ENCODE measurements at places on chromosomes 12 and 14.

DNA sequence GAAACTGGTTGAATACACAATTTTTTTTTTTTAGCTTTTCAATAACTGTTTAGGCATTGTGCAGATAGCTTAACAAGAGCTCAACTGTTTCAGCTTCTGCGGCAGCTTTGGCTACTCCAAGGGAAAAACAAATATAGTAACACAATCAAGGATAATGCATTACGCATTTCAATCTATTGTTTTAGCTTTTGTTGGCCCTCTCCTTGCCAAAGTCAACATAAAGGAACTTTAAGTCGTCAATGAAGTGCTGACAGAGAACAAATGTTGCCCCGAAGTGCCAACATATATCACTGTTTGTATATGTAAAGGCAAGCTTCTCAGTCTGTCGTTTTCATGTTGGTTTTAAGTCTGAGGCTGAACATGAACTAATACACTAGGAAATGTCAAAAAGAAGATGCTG, 1087.4 kb upstream of the FLRT2 start:
- DNase-seq, result peak; percentile 91

- no peak for DNase-seq
These were observed 57.6 kb downstream of the LMNTD1 start for GRCh38 chr12:25495331-25496097.

- DNase-seq, result no peak
These were observed 64.0 kb downstream of the MON2 start for GRCh38 chr12:62530596-62530995.

DNA sequence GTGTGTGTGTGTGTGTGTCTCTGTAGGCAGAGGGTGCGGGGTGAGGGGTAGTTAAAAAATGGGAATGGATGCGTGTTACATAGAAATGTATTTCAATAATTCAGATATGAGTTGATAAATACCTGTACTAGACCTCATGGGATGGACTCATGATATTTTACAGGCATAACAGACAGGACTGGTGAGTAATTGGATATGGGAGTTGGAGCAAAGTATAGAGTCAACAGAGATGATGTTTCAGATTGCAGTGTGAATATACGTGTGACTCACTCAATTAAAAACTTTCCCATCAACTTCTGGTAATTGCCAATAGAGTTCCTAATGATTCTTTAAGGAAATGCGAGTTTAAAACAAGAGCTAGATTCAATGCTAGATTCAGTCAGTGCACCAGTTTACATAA, 711.9 kb downstream of the C12orf50 start:
- DNase-seq, result peak; percentile 55

GRCh38 chr12:107336695-107337094, 243.3 kb upstream of the CRY1 start:
- DNase-seq, result no peak

GRCh38 chr12:6887460-6887859, 14.4 kb upstream of the SPSB2 start:
- DNase-seq, result no peak

- DNase-seq, result peak; percentile 47
These were observed 355.0 kb downstream of the ETNK1 start for GRCh38 chr12:22979854-22980469.

DNA sequence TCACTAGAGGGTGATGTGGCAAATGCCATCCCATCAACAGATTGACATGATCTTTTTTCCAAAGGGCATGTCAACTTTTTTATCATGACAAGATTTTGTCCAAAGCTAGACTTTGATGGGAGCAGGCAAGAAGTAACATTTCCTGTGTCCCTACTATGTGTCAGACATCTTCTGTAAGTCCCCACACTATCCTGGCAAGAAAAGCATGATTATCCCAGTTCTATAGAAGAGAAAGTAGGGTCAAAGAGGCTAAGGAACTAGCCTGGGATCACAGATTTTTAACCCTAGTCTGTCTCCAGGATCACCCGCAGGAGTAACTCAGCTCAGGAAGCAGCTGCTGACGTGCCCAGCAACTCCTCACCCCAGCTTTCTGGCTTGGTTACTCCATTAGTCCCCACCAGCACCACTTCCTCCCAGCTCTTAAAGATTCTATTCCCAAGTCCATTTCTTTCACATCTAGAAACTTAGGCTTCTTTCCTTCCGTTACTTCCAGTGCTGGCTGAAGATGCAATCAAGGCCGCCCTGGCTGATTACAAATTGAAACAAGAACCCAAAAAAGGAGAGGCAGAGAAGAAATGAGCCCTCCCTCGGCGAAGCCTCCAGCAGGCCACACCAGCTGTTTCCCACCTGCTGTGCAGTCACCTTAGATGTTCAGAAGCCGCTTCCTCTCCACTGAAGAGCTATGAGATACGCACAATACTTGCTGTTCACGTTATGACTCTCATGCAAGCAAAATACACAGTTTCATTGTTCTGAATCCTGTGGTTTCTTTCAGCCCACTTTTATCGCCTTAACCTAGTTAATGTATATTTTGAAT, 6.2 kb downstream of the ISCU start:
- no peak for DNase-seq

GRCh38 chr12:69497308-69498026, 27.3 kb downstream of the FRS2 start:
- no peak for DNase-seq

DNA sequence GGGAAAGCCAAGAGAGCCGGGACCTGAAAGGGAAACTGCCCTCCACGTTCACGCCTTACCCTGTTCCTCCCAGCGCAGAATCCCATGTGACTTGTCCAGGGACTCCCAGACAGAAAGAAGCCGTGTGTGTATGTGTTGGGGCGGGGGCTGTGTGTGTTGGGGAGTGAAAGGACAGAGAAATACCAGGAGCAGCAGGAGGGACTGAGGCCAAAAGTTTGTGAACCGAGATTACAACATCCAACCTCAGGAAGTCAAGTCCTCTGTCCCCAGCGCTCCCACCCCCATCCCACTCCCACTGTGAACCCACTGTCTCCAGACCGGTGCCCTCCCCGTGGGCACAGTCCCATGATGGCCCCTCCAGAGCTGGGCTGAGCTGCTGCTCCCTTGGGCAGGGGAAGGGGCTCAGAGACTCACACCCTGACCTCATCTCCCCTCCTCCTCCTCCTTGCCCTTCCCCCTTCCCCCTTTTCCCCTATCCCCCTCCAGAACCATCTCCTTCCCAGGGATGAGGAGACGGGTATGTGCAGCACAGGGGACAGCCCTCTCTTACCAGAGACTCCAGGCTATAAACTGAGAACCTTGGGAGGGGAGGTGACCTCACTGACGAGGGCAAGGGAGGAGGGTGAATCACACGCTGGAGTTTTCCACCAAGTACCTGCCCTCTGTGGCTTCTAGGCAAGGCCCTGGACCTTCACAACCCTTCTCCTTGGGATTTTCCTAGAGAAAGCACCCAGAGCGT, at the start of gene SLC6A12:
TSS of gene SLC6A12 (minus strand) at position 155 of the 739 bp plus-strand sequence. CDS start 4,171 bp downstream, outside the sequence.
- DNase-seq, result no peak

DNA sequence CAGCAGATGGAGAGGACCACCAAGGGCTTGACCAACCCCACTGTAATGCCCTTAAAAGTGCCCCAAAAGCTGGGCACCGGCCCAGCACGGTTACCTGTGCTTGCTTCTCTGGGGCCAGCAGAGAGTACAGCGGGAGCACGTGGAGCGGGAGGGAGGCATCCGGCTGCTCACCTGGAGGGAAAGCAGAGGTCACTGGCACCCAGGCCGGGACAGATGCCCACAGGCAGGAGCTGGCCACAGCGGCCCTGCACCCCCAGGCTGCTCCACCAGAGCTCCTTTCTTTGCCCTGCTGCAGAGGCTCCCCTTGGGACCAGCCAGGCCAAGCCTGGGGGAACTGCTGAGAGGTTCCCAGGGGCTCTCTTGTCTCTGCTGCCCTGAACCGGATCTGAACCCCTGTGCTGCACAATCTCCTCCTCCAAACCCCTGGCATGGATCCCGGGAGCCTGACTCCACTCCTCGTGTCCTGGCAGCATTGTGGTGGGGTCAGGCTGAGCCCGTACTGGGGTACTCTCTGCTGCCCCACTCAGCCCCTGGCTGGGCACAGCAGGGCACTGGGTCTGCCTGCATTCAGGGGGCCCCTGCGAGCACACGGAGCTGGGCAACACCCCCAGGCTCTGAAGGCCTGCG, 24.0 kb downstream of the DHX37 start:
- no peak for DNase-seq

GRCh38 chr14:64612021-64612380, 62.2 kb downstream of the PPP1R36 start:
- peak; percentile 33 for DNase-seq

- no peak for DNase-seq
These were observed 235.2 kb downstream of the BCL11B start for GRCh38 chr14:99036611-99037293.

GRCh38 chr12:40688085-40688725, 4.0 kb upstream of the CNTN1 start:
- DNase-seq, result no peak

DNA sequence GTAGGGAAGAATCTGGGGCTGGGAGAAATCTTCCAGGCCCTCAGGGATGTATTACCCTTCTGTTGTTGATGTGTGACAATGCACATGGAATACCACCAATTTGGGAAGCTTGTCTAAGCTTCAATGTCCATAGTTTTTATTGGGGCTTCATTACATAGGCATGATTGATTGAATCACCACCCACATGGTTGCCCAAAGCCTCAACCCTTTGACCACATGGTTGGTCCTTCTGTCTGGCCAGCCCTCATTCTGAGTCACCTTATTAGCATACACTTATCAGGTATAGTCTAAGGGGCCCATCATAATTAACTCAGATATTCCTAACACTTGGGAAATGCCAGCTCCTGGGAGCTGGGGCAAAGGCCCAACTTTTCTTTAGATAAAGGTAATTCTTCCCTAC, 93.3 kb downstream of the AKAP6 start:
- DNase-seq, result no peak

- no peak for DNase-seq
These were observed 75.8 kb downstream of the PELI2 start for GRCh38 chr14:56194042-56194441.

- no peak for DNase-seq
These were observed 3.7 kb downstream of the GPR132 start for GRCh38 chr14:105061428-105062047.

GRCh38 chr14:32027255-32027939, 49.7 kb upstream of the ARHGAP5 start:
- DNase-seq, result no peak

DNA sequence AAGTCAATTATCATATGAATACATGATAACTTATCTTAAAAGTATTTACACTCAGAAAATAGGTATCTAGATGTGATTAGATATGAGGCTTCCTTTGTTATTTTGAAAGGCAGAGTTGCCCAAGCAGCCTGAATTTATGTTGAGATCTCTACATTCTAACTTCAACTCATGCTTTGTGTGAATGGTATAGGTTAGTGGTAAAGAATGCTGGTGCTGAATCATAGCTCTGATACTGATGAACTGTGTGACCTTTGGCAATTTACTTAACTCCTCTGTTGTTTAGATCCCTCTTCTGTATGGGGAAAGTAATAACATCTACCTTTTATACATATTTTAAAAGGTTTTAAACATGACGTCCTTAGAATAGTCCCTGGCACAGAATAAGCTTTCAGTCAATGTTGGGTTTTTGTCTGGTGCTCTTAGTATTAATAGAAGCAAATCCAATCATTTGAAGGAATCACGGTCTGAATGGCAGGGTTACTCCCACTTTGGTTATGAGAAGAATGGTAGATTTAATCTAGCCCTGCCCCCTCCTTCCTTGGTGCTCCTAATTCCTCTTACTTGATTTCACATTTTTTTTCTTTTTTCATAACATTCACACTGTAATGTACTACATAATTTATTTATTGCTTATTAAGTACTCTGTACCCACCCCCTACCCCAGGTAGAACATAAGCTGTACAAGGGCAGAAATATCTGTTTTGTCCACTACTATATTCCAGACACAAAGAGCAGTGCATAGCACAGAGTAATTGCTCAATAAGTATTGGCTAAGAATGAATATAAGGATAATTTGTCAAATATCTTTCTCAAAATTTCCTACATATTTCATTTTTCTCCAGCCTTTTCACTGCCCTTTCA, 203.3 kb upstream of the KRR1 start:
- peak; percentile 21 for DNase-seq

DNA sequence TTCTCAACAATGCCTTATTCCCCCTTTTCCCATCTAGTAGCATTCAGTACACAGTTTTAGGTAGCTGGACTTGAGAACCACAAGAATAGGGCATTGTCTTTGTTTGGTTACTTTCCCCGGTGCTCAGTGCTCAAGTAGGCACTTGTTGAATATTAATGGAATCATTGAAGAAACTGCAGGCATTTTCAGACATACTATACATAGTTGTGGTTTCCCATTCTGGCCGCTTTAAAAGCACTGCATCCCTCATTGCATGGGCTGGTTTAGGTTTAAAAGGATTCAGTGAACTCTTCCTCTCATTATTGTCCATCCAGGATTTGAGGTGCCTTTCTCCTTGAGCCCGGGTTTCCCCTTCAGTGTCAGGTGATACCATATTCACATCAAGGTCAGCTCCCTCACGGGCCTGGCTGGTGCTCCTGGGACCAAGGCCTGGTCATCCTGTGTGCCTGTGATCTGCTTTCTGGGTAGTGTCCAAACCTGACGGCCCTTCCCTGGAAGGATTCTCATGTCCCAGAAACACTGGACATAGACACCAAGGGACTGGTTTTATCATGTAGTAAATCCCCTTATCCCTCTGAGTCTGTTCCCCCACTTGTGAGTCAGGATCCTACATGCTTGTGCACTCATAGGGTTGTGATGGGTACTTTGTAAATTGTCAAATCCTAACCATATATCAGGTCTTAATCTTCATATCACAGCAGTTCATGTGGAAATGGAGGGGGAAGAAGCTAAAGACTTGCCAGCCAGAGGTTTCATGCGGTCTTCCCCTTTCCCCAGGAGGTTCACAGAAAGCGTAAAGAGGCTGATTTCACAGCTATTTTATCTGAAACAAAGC, 7.4 kb downstream of the TCP11L2 start:
- no peak for DNase-seq

DNA sequence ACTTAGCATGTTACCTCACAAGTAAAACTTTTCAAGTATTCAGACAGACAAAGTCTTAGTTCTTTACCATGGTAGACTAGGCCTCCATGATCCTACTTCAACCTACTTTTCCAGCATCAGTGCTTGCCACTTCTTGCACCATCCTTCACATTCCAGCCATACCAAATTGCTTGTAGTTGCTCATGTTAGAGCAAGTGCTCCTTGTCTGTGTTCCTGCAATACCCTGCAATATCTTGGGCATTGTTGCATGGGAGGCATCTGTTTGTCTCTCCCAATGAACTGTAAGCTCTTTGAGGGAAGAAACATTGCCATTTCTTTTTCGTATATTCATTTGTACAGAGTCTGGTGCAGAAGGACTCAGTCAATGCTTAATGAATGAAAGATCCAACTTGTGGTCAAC, 78.0 kb downstream of the SRGAP1 start:
- DNase-seq, result no peak

- no peak for DNase-seq
These were observed 2.7 kb upstream of the GPR132 start for GRCh38 chr14:105067969-105068301.
